ENCODE measurements at places on chromosomes 7 and 10.
A peak's percentile ranks its signal among the peaks of the same experiment; 100 is the strongest.

GRCh38 chr7:44062180-44062902 is 3.0 kb downstream of the PGAM2 start:
- H3K4me1 ChIP-seq = peaks cover 67% of the 10 kb centered on the region
- peaks cover 52% of the 10 kb centered on the region for H3K36me3 ChIP-seq
- H3K4me3 ChIP-seq = no peak overlapping the region
- DNase-seq = no peak

- H3K27ac ChIP-seq = peak overlapping the region; percentile 55
- no peaks in the 10 kb centered on the region for H3K36me3 ChIP-seq
- DNase-seq = no peak
- H3K4me1 ChIP-seq = peaks cover 8% of the 10 kb centered on the region
- H3K27me3 ChIP-seq = no peaks in the 10 kb centered on the region
- peak overlapping the region; percentile 29 for H3K4me3 ChIP-seq
These were observed 10.4 kb upstream of the FGFR2 start for GRCh38 chr10:121608469-121609190.

GRCh38 chr10:62153191-62153590 is 115.5 kb downstream of the RTKN2 start:
- H3K4me1 ChIP-seq = peaks cover 8% of the 10 kb centered on the region
- no peak overlapping the region for H3K4me3 ChIP-seq
- no peaks in the 10 kb centered on the region for H3K27me3 ChIP-seq
- DNase-seq = no peak
- no peaks in the 10 kb centered on the region for H3K36me3 ChIP-seq

DNA sequence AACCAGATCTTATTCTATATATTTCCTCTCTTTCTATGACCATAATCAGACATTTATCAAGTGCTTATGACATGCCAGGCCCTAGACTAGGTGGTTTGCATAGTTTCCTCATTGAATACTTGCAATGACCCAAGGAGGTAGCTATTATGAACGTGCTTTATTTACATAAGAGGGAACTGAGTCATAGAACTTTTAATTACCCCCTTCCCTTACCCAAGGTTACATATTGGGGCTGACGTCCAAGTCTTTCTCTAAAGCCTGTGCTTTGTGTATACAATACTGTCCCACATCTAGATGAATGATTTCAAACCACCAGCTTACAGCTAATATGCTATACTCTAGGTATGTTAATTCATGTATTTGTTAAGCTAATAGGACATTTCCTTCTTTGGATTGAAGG is 91.9 kb upstream of the NPY start:
- H3K4me3 ChIP-seq = no peak overlapping the region
- H3K4me1 ChIP-seq = peaks cover 9% of the 10 kb centered on the region
- no peaks in the 10 kb centered on the region for H3K27me3 ChIP-seq

GRCh38 chr10:115665549-115665948 is 572.4 kb downstream of the ATRNL1 start:
- no peak for DNase-seq
- no peaks in the 10 kb centered on the region for H3K36me3 ChIP-seq
- H3K4me1 ChIP-seq = no peaks in the 10 kb centered on the region

GRCh38 chr10:113846036-113846435 is 7.8 kb downstream of the DCLRE1A start:
- H3K4me1 ChIP-seq = no peaks in the 10 kb centered on the region
- H3K27ac ChIP-seq = no peak overlapping the region
- H3K27me3 ChIP-seq = no peaks in the 10 kb centered on the region
- H3K4me3 ChIP-seq = no peak overlapping the region
- no peaks in the 10 kb centered on the region for H3K36me3 ChIP-seq

GRCh38 chr7:2117646-2118045 is 115.1 kb downstream of the MAD1L1 start:
- DNase-seq = no peak
- H3K27me3 ChIP-seq = no peaks in the 10 kb centered on the region
- H3K4me1 ChIP-seq = peaks cover 12% of the 10 kb centered on the region
- peaks cover 31% of the 10 kb centered on the region for H3K36me3 ChIP-seq
- H3K4me3 ChIP-seq = no peak overlapping the region

DNA sequence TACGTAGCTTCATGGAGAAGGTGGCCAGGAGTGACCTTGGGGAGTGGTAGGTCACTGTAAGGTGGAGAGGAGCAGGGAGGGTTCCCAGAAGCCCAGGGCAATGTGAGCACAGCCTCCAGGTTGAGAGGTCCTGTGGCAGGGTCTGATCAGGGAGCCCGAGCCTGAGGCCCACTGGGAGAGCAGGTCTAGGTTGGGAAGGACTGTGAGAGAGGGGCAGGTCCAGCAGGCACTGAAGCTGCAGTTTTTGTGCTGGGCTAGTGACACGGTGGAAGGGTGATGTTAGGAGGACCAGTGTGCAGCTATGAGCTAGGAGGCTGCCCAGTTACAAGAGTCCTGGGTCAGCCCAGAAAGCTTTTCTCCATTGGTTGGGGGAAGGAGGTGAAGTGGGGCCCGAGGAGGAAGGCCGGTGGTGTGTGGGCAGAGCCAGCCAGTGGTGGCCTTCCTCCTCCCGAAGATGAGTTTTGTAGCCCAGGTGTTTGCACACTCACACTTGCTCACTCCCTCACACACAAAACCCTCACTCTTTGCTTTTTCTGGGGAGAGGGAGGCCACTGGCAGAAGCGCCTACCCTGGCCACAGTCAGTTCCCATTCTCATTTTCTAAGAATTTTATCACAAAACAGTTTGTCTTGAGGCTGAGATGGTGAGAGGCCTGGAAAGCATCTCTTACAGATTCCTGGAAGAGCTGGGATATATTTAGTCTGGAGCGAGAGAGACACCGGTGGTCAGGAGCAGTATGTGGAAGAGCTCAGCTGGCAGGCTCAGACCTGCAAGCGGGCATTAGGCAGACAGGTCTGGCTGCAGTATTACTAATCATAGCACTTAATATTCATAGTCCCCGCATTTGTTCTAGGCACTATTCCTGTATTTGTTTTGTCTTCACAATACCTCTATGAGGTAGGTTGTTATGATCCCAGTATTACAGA is 57.1 kb downstream of the ZNF467 start:
- H3K4me3 ChIP-seq = no peak overlapping the region
- H3K4me1 ChIP-seq = peaks cover 58% of the 10 kb centered on the region
- H3K27me3 ChIP-seq = no peaks in the 10 kb centered on the region
- DNase-seq = no peak

Measured in esophagus squamous epithelium (tissue), 5 donors.